ENCODE measurements at places on chromosomes 12 and 14. TPM values are rescaled to one million over a fixed set of nuclear protein-coding genes. Genes with fewer than 3 reads are reported as not detected.

- no peak for DNase-seq
Observed at GRCh38 chr12:69042970-69043369, 110.0 kb upstream of the CPM start.

DNA sequence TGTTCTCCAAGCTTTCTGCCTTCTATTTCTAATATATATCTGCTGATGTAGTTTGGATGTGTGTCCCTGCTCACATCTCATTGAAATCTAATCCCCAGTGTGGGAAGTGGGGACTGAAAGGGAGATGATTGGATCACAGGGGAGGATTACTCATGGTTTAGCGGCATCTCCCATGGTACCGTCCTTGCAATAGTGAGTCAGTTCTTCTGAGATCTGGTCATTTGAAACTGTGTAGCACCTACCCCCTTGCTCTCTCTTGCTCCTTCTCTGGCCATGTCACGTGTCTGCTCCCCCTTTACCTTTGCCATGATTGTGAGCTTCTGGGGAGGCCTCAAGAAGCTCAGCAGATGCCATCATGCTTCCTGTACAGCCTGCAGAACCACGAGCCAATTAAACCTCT lies 26.2 kb upstream of the ALX1 start:
- no peak for DNase-seq

DNA sequence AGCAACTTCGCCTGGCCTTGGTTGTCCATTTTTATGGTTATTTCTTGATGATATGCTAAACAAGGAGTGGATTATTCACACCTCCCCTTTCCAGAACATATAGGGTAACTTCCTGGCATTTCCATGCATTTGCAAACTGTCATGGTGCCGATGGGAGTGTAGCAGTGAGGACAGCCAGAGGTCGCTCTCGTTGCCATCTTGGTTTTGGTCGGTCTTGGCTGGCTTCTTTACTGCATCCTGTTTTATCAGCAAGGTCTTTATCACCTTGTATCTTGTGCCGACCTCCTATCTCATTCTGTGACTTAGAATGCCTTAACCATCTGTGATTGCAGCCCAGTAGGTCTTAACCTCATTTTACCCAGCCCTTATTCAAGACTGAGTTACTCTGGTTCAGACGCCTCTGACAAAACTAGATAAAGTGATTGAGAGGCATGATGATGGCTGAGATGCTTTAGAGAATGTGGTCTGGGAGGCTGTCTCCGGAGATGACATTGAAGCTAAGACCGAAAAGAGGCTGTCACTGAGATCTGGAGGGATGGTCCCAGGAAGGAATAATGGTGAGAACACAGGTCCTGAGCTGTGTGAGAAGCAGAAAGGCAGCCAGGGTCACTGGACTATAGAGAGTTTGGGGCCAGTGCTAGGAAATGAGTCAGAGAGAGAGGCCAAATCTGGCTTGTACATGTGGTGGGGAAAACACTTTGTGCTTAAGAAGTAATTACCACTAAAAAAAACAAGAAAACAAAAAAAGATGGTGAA lies 2.9 kb downstream of the GLT1D1 start:
- DNase-seq = no peak

The SLC5A8 gene
- 51.2 TPM for polyA plus RNA-seq

- DNase-seq = no peak
Observed at GRCh38 chr12:113133666-113134065, 1.9 kb downstream of the RASAL1 start.

DNA sequence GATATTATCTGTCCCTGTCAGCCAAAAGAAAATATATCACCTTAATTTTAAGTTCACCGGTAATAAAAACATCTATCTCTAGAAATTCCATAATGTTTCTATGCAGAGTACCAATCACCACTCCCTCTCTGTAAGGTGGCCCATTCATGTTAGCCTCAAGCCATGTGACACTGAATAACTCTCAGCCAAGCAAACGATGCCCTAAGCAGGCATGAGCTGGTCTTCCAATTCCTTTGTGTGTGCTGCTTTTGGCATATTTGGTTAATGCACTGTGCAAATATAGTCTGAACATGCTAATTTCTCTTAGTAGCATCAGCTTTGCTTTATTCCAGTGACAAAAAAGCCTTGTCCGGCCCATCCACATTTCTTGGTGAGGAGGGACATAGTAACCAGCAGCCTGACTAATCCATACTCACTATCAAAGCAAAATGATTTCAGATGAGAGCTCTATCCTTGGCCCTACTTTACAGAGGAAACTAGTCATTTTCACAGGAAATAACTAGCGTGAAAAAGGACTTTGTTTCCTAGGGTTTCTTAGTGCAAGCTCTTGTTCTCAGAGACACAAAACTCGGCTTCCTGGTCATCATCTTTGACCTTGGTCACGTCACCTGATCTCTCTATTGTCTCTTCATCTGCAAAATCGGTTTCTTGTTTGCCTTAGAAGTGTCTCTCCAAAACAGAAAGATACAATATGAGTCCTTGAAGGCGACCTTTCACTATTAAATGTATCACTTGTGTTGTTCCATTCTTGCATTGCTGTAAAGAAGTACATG lies 59.2 kb upstream of the RTRAF start:
- no peak for DNase-seq

DNA sequence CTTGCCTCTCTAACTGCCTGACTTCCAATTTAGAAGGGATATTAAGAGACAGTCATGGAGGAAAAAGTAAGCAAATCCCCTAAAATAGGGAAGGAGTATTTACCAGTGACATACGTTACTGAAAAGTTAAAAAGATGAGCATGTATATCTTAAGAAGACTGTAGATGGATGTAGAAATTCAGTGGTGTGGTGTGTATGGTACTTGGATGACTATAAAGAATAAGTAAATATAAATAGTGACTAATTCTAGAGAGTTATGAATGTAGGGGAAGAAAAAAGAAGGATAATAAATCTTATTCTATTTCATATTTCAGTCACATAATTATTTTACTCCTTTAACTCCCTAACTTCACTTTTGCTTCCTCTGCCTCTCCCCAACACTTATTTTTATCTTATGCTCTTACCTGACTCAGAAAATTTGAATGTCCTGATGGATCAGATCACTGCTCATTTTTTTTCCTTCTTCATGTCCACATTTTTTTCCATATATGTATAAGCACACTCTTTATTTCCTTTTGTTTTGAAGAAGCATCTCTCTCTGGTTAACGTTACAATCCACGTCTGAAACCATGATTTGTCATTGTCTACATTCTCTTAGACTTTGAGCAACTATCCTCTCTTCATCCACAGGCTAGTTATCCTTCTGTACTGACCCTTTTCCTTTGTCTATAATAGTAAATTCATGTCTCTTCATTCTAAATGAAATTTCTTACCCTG lies 422.7 kb upstream of the SYT1 start:
- no peak for DNase-seq

DNA sequence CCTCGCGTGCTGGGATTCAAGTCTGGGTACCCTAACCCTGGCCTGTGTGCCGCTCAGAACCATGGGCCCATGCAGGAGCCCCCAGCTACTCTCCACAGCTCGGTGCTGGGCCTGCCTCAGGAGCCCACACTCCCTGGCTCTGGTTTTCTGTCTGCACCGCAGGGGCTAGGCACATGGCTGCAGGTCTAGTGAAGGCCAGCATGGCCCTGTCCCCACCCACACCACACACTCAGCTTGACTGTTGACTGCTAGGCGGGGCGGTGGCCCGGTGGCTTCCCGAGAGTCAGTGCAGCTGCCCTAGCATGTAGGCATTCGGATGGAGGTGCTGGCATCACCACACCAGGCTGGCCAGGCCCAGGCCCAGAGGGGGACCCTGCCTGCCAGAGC lies 7.9 kb downstream of the INF2 start:
- DNase-seq = no peak

- no peak for DNase-seq
Observed at GRCh38 chr12:108720757-108721514, 10.4 kb downstream of the CORO1C start.

GRCh38 chr12:97984974-97985580 lies 522.5 kb downstream of the RMST start:
- no peak for DNase-seq

DNA sequence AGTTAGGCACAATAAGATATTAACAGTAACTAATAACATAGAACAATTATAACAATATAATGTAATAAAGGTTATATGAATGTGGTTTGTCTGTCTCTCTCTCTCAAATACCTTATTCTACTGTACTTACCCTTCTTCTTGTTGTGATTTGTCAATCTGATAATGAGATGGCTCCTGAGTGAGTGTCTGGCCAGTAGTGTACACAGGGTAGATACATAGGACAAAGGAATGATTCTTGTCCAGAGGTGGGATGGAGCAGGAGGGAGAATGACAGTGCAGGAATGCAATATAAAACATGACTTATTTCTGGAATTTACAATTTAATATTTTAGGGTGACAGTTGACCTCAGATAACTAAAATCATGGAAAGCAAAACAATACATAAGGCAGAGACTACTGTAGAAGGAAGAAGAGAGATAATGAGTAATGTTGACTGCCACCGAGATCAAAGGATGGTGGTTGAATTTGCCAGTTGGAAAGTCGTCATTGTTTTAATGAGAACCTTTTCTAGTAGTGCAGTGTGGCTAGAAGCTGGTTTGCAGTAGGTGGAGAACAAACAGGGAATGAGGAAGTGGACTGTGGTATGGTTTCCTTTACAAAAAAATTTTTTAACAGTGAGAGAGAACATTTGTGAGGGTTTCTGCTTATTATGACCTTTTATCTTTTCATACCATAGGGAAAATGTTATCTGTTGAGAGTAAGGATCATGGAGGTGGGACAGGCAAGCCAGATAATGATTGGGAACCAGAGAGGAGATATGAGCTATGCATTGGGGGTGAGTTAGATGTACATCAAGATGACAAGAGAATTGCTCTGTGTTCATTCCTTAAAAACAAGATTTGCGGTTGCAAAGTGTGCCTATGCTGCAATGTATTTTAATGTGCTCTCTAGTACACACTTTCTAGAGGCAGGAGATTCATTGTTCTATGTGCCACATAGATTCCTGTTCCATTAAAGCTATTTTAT lies 458.3 kb downstream of the BTG1 start:
- no peak for DNase-seq
